ENCODE measurements at places on chromosomes 5 and 9.
A peak's percentile ranks its signal among the peaks of the same experiment; 100 is the strongest.

DNA sequence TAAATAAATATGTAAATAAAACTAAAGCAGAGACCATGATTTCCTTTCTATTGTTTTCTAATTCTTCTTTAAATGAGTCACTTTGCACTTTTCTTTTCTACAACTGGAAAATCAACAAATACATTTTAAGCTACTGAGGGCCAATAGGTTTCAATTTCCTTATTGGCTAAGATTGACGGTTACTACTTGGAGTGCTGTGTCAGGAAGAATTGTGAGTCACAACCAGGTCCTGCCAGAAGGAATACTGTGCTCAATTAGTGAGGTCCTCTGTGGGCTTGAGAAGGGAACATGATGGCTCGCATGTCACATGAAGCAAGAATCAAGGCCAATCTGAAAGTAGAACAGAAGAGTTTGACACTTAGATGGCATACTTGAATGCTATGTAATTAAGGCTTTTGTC, 110.8 kb downstream of the HMHB1 start:
- no peak for DNase-seq

DNA sequence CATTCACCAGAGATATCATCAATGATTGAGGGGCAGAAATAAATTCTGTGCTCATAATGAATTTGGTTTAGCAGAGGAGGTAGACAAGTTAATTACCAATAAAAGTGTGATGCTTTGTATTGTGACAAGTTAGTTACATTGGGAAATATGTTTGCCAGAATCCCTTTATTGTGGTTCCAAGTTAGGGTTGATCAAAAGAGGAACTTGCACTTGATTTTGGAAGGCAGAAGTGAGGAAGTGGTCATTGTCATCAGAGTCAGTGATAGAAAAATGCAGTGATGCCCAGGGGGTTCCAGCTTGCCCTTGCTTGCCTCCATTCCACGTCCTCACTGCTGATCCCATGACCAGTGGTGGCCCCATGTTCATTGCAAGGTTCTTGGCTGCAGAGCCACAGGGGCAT, 69.7 kb downstream of the SVEP1 start:
- no peak for DNase-seq

DNA sequence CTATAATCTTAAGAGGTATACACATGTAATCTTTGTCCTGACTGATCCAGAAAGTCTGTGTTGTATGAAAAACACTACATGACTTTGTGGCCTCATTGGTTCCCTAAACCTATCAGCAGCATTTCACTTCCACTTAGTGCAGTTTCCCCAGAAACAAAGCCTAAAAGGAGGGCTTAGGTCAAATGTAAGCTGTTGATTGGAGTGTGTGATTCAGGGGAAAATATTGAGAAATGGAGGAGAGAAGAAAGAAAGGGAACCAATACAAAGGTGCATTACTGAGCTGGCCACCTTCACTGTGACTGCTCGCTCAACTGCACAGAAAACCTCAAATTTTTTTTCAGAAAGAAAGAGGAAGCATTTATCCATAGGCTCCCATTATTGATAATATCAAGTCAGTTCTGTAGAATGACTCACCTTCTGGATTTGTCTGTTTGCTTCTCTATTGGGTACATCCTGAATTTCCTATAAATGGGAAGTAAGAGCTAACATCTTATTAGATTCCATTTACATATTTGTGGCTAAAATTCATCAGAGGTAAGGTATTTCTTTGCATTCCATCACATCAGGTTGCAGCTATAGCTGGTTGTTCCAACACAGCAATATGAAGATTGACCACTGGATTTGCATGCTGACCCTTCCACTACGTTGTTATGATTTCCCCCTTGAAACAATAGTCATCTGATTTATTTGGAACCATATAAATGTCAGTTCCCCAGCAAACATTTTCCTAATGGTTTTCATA, 10.3 kb upstream of the FST start:
- no peak for DNase-seq

DNA sequence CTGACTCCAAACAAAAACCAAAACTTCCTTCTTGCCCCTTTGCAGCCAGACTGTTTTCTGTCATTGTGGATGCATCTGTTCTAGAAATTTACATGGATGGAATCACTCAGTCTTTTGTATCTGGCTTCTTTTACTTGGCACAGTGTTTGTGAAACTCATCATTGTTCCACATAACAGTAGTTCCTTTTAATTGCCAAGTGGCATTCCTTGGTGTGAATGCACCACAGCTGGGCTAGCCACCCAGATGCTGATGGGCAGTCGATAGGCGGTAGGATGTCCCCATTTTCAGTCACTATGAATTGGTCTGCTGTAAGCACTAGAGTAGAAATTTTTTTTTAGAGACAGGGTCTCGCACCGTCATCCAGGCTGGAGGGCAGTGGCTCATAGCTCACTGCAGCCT, 6.3 kb upstream of the CLPTM1L start:
- DNase-seq, result no peak

DNA sequence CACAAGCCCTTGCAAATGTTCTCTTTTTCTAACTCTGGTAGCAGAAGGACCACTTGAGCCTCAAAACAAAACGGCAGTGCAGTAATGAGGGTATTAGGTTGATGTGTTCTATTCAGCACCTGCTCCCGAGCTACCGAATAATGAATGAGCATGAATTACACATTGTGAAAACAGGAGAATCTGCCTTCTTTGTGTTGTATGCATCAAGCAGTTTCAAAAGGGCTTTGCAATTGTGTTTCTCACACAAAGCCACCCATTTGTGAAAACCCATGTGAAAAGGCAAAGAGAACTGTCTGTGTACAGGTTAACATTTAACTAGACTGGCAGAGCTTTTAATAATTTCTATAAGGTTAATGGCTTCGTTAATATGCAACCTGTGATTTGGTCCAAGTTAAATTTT, 97.8 kb downstream of the STK32A start:
- DNase-seq, result peak; percentile 88

DNA sequence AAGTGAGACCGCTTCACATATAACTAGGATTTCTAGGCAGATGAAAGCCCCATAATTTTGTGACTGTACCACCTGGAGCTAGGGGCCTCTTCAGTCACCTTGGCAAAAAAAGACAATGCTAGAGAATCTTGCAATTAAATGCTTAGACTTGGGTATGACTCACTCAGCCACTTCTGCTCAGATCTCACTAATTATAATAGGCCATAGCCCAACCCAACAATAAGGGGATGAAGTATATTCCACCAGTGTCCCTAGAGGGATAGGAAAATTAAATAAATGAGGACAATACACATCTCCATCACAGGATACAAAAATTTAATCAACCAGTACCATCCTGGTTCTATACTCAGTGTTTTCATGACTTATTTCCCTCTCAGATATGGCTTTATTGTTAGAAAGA, 1079.9 kb upstream of the C9orf72 start:
- no peak for DNase-seq

GRCh38 chr9:116870566-116870965, 183.5 kb downstream of the TRIM32 start:
- no peak for DNase-seq

- DNase-seq, result no peak
Observed at GRCh38 chr9:131728961-131729360, 10.9 kb downstream of the RAPGEF1 start.

- DNase-seq, result peak; percentile 81
Observed at GRCh38 chr5:138491669-138492559, 26.6 kb downstream of the EGR1 start.

- DNase-seq, result no peak
Observed at GRCh38 chr5:56010431-56010830, 15.7 kb upstream of the IL6ST start.

DNA sequence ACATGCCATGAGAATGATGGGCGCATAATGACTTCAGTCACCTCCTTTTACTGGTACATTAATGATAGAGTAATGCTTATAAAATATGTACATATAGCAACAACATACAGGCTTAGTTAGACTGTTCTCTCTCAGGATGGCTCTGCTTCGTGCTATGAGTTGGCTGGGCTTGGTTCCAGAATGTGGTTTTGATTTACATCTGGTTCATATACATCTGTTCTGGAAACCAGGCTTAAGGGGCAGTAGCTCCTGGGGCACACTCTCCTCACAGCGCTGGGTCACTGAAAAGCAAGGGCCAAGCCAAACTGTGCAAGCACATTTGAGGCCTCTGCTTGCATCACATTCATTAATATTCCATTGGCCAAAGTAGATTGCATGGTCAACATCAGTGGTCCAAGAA, 44.9 kb downstream of the PCSK1 start:
- DNase-seq, result no peak

DNA sequence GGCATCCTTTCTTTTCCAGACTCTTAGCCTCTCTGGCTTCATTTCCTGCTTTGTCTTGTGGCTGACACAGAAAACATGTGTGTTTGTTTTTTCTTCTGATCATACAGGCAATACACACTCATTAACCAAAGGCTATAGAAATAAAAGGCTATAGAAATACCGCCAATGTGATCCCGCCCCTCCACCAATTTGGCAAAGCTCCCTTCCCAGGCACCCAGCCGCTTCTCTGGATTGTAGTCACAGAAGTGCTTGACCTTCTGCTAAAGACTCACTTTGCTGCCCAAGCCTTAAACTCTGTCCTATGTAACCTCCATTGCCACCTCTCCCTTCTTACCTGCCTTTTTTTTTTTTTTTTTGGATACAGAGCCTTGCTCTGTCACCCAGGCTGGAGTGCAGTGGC, 5.3 kb downstream of the TXNDC15 start:
- DNase-seq, result peak; percentile 1

DNA sequence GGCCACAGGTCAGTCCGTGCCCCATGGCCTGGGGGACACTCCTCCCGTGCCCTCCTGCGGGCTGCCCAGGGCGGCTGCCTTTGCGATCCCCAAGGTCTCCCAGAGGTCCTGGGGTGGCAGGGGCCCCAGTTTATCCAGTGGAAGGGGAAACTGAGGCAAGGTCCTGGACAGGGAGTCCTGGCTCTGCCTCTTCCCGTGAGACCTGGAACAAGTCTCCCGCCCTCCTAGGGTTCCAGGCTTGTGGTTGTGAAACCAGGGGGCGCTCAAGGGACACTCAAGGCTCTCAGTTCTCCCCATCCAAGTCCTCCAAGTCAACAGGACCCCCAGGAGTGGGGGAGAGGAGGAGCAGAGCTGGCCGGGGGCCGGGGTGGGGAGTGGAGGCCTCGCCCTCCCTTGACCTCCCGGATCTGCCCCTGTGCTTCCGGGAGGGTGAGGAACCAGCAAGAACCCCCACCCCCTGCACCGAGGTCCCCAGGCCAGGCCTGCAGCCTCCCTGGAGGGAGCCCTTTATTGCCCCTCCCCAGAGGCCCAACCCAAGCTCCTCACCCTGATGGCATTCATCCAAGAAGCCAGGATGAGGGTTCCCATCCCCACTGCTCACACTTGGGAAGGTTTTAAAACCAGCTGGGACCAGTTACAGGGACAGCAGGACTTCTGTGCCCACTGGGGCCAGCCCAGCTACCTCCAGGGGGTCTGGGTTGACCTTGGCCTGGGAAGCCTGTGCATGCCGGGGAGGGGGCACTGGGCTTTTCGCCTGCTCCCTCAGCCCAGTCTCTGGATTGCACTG, 24.7 kb upstream of the TMEM250 start:
- peak; percentile 6 for DNase-seq

DNA sequence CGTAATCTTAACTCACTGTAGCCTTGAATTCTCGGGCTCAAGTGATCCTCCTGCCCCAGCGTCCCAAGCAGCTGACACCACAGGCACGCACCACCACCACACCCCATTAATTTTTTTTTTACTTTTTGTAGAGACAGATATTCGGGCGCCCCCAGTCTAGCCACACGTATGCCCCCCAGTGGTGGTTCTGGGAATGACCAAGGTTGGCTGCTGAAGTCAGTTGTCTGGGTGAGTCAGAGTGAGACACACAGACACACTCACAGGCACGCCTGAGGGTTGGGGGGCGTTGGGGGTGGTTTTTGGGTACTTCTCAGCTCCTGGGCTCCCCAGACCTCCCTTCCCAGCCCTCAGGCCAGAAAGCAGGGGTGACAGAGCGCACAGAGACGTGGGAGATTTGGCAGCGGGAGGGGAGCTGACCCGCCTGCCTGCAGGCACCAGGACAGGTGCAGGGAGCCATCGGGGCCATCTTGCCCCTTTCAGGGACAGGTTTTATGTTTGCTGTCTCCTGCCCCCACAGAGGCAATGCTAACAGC, 4.2 kb upstream of the ENTPD8 start:
- peak; percentile 68 for DNase-seq

DNA sequence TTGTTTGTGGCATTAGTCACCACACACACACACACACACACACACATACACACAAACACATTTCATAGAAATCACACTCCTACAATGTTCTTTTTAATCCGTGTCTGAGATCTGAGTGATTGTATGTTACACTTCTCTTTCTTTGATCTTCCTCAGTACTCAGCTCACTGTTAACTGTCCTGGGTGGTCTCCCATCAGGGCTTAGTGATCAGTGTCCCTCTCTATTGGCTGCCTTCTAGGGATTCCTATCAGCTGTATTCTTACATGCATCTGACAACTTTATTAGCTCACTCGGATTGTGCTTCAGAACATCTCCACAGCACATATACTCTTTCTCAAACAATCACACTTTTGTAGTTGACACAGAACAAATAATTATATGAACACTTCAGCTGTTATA, 170.2 kb upstream of the POU5F2 start:
- peak; percentile 34 for DNase-seq

DNA sequence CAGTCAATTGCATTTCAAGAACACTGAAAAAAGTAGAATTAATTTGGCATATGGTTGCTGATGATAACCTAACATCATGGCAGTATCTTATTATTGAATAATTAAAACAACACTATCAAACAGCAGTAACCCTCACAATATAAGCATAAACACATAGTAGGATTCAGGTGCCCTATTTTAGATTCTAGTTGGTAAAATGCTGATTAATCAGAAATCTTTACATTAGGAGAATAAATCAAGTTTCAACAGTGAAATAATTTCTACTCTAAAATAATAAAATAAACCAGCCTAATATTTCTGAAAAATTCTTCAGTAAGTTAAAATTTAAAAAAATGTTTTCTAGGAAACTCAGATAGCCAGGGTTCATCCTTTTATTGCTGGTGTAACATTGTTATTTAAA, 76.4 kb upstream of the NUDT12 start:
- DNase-seq, result no peak

Data from NCI-H146 (cell line).